ENCODE measurements at places on chromosomes 1 and 21.

DNA sequence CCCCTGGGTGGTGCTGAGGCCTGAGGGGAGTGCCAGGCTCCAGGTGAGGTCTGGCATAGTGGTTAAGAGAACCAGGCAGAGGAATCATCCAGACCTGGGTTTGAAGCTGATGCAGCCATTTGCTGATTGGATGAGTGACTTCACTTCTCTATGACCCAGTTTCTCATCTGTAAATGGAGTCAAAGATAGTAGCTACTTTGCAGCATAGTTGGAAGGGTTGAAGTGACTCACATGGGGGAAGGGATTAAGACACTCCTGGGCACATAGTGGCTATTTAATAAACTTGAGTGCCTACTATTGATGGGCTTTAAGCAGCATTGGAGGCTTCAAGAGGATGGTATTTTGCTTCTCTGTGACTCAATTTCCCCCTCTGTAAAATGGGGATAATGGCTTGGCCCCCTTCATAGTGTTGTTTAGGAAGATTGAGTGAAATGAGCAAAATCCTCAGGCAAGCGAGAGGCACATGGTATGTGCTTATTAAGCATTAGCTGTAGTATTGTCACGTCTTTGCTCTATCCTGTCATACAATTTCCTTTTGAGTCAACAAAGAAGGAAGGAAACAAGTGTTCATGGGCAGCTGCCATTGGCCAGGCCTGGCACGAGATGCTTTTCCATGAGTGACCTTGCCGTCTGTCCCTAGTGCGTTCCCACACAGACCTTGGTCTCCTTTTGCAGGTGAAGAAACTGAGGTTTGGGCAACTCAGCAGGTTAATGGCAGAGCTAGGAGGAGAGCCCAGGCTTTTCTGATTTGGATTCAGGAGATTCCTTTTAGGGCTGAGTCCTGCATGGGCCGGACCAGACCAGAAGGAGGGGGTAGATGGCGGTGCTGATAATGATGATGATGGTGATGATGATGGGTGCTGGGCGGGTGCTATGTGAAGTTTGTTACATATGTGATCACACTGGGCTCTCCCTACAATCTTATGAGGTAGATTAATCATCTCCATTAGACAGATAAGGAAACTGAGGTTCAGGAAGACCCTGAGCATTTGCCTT, 131.1 kb upstream of the WNT4 start:
- DNase-seq, result no peak

DNA sequence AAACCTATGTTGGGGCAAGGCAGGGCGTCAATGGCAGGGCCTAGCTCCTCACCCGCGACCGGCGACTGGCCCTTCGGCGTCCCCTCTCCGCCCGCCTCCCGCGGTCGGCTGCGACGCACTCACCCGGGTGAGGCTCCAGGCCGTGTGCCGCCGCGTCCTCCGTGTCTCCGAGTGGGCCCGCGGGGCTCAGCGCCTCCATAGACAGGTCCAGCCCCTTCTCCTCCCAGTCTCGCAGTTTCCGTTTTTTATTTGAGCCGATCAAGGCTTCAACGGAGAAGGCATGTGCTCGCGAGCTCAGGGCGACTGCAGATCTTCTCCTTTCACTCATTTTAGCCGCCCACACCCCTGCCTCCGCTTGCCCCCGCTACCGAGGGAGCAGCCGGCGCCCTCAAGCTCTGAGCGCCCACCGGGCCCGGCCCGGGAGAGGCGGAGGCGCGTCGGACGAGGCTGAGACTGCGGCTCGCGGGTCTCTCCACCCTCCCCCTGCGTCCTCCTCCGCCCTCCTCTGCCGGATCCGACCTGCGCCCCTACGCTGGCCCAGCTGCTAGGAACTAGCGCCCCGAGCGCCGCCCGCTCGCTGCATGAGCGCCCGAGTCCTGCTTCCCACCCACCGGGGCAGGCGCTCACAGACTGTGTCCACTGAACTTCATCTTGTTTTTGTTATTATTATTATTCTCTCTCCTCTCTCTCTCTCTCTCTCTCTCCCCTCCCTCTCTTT, 516 bp downstream of the TBX15 start:
- peak; percentile 78 for DNase-seq

- DNase-seq, result no peak
These were observed 964.6 kb downstream of the BRINP3 start for GRCh38 chr1:189513091-189513490.

DNA sequence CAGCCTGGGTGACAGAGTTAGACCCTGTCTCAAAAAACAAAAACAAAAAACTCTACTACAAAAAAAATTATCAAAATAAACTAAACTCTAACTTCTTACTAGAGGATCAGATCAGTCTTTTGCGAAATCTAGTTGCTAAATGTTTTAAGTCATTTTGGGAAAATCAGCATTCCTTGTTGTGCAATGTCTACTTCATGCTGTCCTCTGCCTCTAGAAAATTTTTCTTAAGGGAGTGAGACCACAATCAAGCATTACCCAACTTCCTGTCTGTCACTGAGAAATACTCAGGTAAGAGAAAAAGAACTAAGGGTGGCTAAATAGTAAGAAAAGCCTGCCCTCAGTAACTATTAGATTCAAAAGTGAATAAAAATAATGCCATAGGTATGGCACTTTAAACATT, 67.2 kb upstream of the FOXD3 start:
- DNase-seq, result no peak

DNA sequence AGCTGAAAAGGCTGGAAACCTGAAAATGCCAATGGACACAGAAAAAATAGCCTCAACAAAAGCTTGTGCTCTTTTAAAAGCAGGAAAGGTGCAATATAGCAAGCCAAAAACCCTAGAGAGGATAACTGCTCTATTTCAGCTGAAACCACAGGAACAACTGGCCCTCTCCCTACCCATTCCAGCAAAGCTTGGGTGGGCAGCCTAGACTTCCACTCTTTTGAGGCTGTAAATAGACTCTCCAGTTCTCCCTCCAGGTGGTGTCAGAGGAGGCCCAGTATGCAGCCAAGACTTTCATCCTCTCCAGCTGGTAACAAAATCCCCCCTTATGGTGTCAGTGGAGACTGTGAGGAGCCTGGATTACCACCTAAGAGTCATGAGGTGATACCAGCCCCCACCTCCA, 206.9 kb upstream of the PLD5 start:
- DNase-seq, result no peak

DNA sequence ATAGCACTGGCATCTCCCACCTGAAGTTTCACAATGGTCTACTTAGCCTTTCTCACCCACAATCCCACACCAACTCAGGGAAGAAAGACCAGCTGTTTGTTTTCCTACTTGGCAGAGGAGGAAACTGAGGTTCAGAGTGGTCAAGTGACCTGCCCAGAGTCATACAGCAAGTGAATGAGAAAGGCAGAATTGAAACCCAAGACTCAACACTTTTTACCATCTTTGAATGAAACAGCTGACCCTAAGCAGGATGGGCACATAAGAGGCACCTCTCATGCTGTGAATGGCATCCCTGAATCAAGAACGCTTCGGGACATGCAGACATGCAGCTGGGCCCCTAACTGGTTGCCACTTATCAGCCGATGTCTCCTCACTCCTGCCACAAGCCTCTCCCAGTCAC, 193.8 kb downstream of the HIVEP3 start:
- no peak for DNase-seq

GRCh38 chr1:94623560-94624148, 82.1 kb upstream of the F3 start:
- no peak for DNase-seq

GRCh38 chr1:242690849-242691609, 166.5 kb upstream of the PLD5 start:
- DNase-seq, result no peak

- no peak for DNase-seq
These were observed 4.5 kb upstream of the NOS1AP start for GRCh38 chr1:162065016-162065415.

GRCh38 chr1:33346927-33347649, 26.2 kb upstream of the A3GALT2 start:
- DNase-seq, result no peak

DNA sequence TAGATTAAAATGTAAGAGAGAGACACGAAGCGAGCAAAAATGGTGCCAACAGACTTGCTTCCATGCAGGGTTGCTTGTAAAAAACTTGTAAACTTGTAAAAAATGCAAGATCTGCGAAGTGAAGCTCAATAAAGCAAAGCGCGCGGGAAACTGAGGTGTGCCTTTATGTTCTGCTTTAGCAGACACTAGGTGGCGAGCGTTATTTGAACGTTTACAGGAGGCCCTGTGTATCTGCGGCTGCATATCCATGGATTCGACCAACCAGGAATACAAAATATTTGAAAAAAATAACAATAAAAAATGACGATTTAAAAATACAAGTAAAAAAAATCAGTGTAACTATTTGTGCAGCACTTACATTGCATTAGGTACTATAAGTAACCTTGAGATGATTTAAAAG, 1.5 kb downstream of the UBE2G2 start:
- no peak for DNase-seq

- DNase-seq, result no peak
These were observed 80.7 kb downstream of the NID1 start for GRCh38 chr1:235984041-235984825.

DNA sequence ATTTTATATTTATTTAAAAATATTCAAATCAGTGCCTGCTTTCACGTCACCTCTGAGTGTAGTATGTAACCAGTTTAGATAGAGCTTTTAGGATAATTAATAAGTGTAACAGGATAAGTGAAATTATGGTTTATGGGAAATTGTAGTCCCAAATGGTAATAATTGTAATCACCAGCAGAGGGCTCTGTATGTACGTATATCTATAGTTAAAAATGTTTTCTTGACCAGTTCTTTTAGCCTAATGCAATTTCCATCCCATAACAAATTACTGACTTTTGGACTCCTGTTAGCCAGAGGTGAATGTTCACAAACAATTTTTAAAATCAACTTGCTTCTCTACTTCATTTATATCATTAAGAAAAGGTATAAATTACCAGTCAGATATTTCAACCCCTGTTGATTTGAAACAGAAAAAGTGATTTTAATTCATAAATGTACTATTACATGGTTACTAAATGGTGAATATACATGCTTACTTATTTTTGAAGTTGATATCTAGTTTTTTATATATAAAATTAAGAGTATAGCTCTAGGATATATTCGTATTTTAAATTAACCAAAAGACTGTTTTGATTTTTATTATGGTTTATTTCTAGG, 25.3 kb downstream of the SLC30A7 start:
- no peak for DNase-seq

DNA sequence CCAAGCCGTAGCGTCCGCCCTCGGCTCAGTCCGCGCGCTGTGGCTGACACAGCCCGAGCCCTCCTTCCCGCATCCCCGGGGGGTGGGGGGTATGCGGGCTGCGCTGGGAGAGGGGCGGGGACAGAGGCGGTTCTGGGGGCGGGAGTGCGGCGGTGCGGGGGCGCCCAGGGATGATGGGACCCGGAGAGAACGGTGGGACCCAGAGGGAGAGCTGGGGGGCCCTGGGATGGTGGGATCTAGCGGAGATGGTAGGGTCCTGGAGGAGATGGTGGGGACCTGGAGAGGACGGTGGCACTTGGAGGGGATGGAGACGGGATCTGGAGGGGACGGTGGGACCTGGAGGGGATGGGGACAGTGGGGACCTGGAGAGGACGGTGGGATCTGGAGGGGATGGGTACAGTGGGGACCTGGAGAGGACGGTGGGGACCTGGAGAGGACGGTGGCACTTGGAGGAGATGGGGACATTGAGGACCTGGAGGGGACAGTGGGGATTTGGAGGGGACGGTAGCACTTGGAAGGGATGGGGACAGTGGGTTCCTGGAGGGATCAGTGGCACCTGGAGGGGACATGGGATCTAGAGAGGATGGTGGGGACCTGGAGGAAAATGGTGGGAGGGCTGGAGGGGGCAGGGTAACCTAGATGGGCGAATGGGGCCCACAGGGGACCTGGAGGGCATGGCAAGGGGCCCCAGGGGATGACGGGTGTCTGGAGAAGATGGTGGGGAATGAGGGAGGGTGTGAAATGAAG, 477 bp downstream of the SNAP47 start:
- DNase-seq, result no peak

GRCh38 chr1:1183833-1184775, 10.4 kb downstream of the TTLL10 start:
- DNase-seq, result no peak

- DNase-seq, result no peak
These were observed 935 bp upstream of the YIPF1 start for GRCh38 chr1:53890522-53890941.

DNA sequence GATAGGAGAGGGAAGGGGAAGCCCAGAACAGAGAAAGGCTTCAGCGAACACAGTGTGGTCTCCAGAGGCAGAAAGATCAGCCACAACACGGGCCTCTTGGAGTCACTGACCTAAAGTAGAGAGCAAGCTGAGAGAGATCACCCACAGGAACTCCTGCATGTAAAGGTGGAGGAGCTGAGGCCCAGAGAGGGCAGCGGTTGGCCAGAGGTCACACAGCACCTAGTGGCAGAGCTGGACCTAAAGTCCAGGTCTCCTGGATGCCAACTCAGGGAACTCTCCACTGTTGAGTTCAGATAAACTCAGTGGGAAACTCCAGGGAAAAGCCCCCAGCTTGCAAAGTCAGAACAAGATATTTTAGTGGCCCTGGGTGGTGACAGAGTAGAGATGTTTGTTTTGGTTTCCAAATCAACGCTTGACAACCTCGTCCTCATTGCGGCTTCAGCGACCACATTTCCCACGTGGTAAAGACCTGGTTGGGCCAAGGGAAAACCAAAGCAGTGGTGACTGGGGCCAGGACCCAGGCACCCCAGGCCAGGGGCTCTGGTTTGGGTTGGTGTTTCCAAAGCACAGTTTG, 4.6 kb downstream of the IFFO2 start:
- DNase-seq, result no peak

DNA sequence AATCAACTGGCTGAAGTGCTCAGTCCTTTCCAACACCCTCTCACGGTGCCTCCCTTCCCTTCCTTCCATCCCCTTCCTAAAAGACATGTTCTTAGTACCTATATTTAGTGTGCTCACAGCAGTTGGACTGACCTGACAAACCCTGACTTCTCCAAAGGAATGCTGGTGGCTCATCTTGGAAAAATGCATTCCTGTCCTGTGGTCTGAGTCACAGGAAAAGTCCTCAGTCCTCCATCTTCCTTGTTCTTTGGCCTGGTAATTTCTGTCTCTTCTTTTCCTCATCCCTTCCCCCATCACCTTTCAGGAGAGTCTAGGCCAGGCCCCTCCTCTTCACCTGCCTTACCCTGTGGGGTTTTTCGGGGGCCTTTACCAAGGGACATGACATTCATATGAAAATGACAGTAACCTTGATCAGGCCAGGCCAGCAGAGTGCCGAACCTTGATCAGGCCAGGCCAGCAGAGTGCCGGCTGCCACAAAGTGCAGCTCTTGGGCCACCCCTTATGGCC, 7.2 kb downstream of the ATP1B1 start:
- no peak for DNase-seq

- no peak for DNase-seq
These were observed 2.1 kb downstream of the TTC39A start for GRCh38 chr1:51328279-51328678.

GRCh38 chr1:173332026-173332425, 124.9 kb upstream of the TNFSF4 start:
- DNase-seq, result no peak

DNA sequence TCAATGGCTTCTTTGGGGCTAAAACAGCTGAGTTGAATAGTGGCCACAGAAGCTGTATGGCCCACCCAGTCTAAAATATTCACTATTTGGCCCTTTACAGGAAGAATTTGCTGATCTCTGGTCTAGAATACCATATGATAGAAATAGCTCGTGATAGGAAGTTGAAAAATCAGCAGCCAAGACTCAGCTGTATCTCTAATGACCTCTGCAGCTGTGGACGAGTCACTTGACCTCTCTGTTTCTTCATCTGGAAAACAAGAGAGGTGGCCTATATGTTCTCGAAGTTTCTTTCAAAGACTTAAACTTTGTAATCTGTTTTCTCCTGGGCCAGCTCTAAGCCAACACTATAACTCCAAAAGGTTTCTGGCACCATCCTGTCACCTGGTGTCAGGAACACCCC, 129.2 kb downstream of the ZBTB18 start:
- no peak for DNase-seq

- DNase-seq, result no peak
These were observed 8.5 kb downstream of the A3GALT2 start for GRCh38 chr1:33312413-33312749.
